ENCODE measurements at places on chromosomes 2 and 18. TPM values are rescaled to one million over a fixed set of nuclear protein-coding genes. Genes with fewer than 3 reads are reported as not detected.

DNA sequence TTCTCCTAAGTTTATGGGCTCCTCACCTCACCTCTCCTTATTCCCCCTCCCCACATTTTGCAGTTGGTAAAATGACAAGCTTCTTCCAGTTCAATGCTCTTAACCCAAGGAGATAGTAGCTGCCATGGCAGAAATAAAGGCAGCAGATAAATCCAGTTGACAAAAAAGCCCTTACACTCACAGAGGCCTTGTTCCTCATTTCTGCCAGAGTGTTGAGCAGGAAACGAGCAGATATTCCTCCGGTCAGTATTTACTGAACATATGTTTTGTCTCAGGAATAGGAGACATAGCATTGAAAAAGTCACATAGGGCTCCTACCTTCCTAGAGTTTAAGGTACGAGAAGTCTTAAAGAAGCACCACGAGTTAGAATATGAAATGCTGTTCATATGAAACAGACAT, 493.7 kb upstream of the TNP1 start:
- DNase-seq = no peak

- DNase-seq = no peak
Measured at GRCh38 chr2:109348671-109349502, 219.9 kb downstream of the SH3RF3 start.

- DNase-seq = no peak
Measured at GRCh38 chr2:893311-893710, 57.3 kb upstream of the SNTG2 start.

The IL37 gene
- 2.0 TPM for total RNA-seq

GRCh38 chr2:237574467-237574866, 8.1 kb downstream of the PRLH start:
- no peak for DNase-seq

The ZCCHC2 gene
- 18.3 TPM for total RNA-seq

- DNase-seq = no peak
Measured at GRCh38 chr2:154693741-154694340, 4.7 kb upstream of the KCNJ3 start.

The C2orf66 gene
- 0.69 TPM for total RNA-seq

DNA sequence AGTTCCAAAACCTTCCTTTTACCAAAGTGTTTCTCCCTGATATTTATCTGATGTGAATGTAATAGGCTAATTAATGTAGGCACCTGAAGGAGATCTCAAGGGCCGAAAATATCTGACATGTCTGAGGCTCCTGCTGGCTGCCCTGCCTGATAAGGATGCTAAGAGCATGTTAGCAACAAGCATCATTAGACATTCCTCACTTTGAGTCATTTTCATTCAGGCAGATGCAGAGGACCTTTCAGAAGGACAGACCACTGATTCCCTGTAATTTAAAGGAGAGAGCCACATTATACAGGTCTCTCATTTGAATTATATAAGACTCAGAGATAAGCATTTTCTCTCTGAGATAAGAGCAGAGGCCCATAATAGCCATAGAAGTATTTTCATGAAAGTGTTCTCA, 222.4 kb upstream of the NCKAP5 start:
- no peak for DNase-seq

DNA sequence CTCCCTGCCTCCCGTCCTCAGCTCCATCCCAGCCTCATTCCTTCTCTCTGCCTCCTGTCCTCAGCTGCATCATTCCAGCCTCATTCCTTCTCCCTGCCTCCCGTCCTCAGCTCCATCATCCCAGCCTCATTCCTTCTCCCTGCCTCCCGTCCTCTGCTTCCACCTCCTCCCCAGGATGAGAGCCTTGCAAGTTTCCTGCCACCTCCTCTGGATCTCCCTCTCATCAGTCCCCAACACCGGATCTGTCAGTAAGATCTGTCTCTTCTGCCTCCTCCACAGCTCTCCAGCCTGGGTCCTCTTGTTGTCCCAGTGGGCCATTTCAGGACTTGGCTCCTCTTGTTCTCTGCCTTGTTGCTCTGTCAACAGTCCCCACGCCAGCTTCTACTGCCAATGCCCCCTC, 130.9 kb downstream of the NDUFA10 start:
- no peak for DNase-seq

DNA sequence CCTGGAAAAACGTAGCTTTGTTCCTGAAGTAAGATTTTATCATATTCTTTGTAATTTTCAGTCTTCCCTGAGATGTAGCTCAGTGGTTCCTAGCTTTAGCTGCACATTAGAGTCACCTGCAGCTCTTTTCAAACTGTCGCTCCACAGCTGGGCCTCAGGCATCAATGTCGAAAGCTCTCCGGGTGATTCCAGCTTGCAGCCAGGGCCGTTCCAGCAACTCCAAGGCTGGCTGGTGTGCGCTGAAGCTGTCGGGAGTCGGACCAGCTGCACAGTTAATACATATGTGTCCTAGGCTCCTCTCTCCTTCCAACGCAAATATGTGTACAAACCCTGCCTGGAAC, 609 bp upstream of the ZNF2 start:
- DNase-seq = no peak

DNA sequence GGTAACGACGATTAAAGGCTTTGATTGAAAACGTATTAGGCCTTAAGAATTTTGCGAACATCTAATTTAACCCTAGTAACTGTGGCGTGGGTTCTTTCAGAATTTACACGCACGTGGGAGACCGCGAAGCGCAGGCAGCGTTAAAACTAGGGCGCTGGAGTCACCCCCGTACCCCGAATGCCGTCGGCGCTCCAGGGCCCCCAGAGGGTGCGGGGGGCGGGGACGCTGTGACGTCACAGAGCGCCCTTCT, 673 bp upstream of the SMCHD1 start:
- DNase-seq = no peak

The CXCR4 gene
- 51.5 TPM for total RNA-seq

DNA sequence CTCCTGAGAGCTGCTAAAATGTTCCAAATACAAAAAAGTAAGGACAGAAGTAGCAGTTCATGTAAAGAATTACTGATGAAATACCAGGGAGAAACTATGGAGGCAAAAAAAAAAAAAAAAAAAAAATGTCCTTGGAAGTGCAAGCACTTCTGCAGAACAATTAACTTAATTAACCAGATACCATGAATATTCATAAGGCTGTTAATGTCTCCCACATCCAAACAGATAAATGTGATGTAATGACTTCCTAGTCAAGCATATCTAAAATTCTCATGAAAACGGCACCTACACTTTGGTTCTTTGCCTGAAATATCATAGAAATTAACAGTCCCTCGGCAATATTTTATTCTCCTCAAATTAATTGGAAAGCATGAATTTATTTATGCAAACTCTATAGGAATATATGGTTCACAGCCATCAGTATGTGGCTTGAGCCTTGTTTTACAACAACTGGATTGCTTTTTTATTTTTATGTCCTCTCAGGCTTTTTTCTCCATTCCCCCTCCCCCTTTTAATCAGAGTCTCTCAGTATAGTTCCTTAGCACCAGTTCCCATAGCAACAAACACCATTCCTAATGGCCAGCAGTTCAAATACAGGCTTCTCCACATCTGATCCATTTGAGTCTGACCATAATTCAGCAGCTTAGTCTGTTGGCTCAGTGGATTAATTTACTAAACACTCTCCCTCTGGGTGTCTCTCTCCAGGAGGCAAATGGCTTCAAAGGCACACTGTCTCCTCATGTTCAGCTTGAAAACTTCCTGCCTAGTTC, 97.1 kb downstream of the ITGA4 start:
- DNase-seq = no peak

- DNase-seq = no peak
Measured at GRCh38 chr2:160292225-160292624, 92.2 kb upstream of the ITGB6 start.

GRCh38 chr2:157559061-157559460, 69.6 kb downstream of the ACVR1C start:
- DNase-seq = no peak

The HOXD3 gene
- total RNA-seq = 9.7 TPM

The SLC39A6 gene
- total RNA-seq = 102 TPM

GRCh38 chr2:85053802-85054201, 79.4 kb upstream of the TCF7L1 start:
- no peak for DNase-seq

The IMMT gene
- total RNA-seq = 40.6 TPM

- no peak for DNase-seq
Measured at GRCh38 chr2:59594671-59595222, 958.7 kb downstream of the BCL11A start.

GRCh38 chr2:14524803-14525080, 107.8 kb upstream of the LRATD1 start:
- DNase-seq = no peak

DNA sequence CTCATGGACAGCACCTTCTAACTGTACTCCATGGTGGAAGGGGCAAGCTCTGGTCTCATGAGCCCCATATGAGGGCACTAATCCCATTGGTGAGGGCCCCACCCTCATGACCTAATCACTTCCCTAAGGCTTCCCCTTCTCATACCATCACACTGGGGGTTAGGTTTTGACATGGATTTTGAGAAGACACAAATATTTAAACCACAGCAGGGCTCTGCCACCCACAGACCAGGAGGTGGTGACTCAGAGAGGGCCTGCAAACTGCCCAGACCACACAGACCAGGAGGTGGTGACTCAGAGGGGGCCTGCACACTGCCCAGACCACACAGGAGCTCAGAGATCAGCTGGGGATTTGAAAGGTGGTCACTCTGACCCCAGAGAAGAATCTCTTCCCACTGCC, 222.0 kb downstream of the KLHL29 start:
- DNase-seq = no peak

DNA sequence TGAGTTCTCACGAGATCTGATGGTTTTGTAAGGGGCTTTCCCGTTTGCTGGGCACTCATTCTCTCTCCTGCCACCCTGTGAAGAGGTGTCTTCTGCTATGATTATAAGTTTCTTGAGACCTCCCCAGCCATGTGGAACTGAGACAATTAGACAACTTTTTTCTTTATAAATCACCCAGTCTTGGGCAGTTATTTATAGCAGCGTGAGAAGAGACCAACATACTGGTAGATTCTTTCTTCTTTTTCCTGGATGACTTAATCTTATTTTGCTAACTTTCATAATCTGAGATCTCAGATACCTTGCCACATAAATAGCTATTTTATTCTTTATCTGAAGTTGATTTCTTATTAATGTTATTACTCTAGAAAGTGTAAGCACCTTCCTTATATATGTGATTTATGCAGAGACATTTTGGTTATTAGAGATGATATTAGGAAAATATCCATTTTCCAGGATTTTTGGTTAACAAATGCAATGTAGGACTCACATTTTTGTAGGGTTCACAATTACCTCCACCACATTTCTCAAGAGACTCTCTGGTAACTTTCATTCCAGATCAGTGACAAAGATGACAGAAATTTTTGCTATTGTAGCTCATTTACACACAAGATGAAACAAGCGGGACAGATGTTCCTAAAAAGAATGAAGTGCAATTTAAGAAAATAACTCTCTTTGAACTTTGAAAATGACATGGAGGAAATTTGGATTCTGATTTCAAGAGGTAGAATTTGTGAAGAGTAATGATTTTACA, 97.9 kb upstream of the RND3 start:
- DNase-seq = no peak

DNA sequence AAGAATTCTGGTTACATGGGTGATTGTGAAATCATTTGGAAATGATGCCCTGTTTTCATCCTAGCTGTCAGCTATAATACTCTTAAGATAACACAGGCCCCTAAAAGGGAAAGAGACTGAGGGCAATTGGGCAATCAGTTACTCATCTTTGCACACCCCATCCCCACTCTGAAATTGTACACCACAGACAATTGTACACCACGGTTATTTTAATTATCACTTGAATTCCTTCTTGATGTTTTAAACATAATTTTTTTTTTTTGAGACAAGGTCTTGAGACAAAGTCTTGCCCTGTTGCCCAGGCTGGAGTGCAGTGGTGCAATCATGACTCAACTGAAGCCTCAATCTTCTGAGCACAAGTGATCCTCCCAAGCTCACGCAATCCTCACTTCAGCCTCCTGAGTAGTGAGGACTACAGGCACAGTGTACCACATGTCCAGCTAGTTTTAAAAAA, 862.4 kb upstream of the ACVR2A start:
- DNase-seq = no peak

- DNase-seq = no peak
Measured at GRCh38 chr2:158507141-158507540, 50.4 kb downstream of the PKP4 start.

The ALK gene
- 0.10 TPM for total RNA-seq

The CRYGD gene
- total RNA-seq = not detected

DNA sequence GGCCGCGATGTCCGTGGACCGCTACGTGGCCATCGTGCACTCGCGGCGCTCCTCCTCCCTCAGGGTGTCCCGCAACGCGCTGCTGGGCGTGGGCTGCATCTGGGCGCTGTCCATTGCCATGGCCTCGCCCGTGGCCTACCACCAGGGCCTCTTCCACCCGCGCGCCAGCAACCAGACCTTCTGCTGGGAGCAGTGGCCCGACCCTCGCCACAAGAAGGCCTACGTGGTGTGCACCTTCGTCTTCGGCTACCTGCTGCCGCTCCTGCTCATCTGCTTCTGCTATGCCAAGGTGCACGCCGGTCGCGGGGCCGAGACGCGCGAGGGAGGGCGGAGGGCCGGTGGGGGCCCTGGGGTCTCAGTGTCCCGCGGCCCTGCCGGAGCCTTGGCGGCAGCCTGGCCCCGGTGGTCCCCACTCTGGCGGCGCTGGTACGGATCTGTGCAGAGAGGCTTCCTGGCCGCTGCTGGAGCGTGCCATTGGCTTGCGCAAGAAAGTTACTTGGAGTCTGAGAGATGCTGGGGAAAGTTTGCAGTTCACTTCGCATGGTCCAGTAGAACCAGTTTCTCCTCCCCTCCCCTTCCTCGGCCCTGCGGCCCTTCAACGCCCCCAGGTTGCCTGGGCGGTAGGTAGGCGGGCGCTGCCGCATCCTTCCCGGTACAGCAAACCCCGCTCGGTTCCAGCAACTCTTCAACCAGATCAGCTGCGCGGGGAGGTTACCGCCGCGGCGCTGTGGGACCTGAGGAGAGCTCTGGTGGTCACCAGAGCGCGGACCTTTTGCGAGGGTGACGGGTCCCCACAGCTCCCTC, 1.5 kb downstream of the GALR1 start:
- no peak for DNase-seq

- DNase-seq = no peak
Measured at GRCh38 chr2:152400607-152401214, 65.7 kb downstream of the FMNL2 start.

- DNase-seq = peak; percentile 13
Measured at GRCh38 chr2:203728321-203728720, 21.9 kb downstream of the CD28 start.

- DNase-seq = no peak
Measured at GRCh38 chr2:162369551-162369950, 25.6 kb downstream of the GCA start.

- peak; percentile 86 for DNase-seq
Measured at GRCh38 chr18:58400331-58400870, 228.5 kb downstream of the ALPK2 start.

DNA sequence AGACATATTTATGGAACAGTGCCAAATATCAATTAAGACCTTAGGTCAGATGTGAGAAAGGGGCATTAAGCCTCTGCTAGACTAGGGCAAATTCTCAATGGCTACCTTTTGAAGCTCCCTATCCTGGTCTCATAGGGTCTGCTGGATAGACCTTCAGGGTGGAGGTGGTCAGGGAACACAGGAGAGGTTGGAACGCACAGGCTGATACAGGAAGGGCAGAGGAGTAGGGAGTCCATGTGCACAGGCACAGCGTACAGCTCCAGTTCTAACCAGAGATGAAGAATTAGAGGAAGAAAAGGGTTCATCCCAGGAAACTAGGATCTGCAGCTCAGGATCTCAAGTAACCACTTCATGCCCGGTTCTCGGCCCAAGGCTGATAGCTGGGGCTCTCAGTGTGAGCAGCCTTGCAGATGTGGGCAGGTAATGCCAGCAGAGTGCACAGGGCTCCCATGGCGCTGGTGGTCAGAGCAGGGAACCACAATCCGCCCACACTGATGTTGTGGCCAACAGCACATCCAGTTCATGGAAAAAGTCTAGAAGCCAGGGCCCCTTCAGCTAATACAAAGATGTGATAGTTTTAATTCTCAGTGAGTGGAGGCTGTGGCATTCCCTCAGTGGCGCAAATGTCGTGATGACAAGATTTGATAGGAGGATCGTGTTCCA, 3.4 kb upstream of the EVA1A start:
- no peak for DNase-seq
